Tibial nerve (tissue), 4 donors: ENCODE measurements at places on chromosomes 1 and 21.

GRCh38 chr1:20763417-20763816, 23.7 kb downstream of the HP1BP3 start:
- no peak for DNase-seq

DNA sequence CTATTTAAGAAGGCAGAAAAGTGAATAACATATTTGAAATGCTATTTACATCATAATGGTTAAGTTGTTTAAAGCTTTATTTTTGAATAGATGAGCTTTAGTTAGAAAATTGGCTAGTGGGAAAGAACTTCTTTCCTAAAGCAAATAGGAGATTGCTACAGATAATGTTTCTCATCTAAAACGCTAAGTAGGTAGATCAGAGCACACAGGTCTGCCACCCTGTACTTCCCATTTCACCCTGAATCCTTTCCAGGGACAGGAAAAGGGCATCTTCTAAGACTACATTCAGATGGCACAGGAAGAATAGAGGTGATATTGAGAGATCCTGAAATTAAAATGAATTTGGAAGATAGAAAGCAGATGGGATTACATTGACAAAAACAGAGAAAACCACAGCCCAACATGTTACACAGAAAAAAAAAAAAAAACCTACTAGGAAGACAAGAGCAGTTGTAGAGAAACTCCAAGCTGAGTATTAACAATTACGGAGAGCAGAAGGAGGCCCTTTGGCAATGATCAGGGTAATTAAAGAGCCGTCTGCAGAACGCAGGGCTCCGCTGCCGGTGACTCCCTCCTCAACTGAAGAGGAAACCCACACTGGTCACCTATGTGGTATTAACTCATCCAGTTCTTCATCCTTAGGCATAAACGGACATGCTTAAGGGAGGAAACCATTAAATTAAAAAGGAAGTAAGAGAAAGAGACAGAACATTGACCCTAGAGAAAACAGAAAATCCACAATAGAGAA, 53.6 kb upstream of the MAP10 start:
- no peak for DNase-seq

- no peak for DNase-seq
These were observed 31.3 kb downstream of the NVL start for GRCh38 chr1:224298346-224299330.

DNA sequence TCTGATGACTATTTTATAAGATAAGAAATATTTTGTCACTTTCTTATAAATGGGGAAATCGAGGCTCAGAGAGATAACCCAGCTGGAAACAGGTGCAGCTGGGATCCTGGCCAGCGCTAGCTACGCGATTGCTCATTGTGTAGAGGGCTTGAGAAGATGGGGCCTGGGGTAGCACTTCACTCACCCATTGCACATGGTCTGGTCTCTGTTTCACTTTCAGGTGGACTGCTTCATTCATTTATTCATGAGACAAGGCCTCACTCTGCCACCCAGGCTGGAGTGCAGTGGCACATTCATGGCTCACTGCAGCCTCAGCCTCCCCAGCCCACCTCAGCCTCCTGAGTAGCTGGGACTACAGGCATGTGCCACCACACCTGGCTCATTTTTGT, 23.8 kb downstream of the UBE4B start:
- no peak for DNase-seq

DNA sequence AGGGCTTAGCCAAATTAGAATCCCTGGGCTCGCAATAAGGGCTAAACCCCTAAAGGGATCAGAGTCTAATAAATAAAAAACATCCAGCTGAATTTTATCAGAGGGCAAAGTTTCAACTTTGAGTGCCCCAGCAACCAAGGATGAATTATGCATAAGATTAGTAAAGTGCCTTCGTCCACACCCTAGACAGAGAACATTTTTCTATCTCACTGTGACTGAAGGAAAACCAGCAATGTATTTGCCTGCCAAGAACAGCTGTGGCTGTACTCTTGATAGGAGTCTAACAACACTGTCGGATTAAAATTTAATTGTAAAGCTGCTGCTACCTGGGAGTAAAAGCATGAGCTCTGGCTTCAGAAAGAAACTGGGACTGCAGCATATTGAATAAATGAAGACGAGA, 23.3 kb downstream of the WNT2B start:
- no peak for DNase-seq

DNA sequence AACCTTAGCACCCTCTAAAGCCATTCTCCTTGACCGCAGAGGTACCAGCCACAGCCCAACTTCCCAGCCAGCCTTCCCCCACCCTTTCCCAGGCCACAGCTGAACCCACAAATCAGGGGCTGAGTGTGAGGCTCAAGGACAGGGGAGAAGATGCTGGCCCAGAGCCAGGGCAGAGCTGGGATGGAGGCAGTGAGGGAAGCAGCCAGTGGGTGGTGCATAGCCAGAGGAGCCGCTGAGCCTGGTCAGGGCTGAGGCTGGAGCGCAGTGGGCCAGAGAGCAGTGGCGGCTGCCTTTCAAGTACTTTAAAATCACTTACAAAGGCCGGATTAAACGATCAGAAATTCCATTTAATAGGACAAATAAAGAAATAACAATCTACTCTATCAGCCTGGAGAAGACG, 36.3 kb downstream of the DMAP1 start:
- no peak for DNase-seq

- no peak for DNase-seq
These were observed 17.3 kb downstream of the LCE4A start for GRCh38 chr1:152725261-152725660.

DNA sequence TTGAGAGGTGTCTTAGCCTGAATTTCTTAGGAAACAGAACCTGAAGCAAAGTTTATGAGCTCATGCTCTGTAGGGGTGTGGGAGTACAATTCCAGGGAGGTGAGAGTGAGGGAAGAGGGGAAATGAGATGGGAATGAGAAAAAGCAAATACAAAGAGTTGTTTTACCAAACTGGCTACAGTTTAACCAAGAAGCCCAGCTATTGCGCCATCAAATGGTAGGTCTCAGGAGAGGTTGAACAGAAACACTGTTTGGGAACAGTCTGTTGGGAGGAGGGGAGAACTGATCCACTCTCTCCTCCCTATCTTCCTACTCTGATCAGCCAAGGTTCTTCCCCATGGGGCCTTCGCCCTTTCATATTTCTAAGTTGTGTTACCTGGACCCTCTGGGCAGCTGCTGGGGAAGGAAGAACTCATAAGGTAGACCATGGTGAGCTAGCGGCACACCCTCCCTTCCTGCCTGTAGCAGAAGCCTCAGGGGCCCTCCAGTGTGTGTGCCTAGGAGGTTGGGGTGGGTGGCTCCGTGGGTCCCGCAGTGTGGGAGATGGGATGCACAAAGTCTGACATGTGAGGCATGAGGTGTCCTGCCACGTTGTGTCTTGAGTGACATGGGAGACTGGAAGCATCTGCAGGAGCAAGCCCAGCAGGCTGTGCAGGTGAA, 120.5 kb downstream of the UCK2 start:
- no peak for DNase-seq

DNA sequence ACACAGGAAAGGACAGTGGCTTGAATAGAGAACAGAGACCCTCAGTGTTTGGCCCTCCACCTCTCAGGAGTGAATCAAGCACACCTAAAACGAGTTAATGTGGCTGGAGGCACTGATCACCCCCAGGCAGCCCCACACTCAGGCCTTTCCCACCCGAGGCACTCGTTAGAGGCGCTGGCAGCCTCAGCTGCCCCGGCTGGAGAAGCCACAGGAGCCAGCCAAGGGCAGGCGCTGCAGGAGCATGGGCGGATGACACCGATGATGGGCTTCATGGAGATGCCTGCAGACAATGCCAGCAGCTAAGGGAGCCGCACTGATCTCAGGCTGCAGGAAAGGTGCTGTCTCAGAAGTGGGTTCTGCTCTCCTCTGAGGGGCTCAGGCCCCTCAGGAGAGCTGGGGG, 24.1 kb upstream of the ABCG1 start:
- no peak for DNase-seq

DNA sequence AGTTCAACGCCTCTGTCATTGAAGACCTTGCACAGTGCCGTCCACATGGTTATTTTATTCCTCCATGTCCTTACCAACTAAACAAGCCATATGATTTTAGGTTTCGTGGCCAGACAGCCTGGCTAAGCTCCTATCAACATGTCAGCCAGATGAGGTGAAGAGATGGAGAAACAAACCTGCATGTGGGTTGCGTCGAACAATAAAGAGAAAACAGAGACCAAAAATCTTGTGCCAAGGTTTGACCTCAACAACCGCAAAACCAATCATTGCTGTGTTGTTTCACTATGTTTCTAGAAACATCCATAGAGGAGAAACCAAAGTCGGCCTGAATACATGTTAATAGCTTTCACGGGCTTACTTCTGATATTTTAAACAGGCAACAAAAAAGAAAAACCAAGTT, 544.6 kb downstream of the SMYD3 start:
- no peak for DNase-seq

GRCh38 chr1:9085306-9085940, 16.0 kb upstream of the SLC2A5 start:
- no peak for DNase-seq

- no peak for DNase-seq
These were observed 2.6 kb downstream of the MRPS6 start for GRCh38 chr21:34075760-34076660.

- peak; percentile 34 for DNase-seq
These were observed 14.0 kb upstream of the ZNF692 start for GRCh38 chr1:248872752-248873408.

GRCh38 chr1:40715491-40716059, 24.1 kb downstream of the NFYC start:
- no peak for DNase-seq

GRCh38 chr1:171142416-171143385, 42.4 kb upstream of the FMO2 start:
- DNase-seq = no peak
